ENCODE measurements at places on chromosomes 1 and 21.

DNA sequence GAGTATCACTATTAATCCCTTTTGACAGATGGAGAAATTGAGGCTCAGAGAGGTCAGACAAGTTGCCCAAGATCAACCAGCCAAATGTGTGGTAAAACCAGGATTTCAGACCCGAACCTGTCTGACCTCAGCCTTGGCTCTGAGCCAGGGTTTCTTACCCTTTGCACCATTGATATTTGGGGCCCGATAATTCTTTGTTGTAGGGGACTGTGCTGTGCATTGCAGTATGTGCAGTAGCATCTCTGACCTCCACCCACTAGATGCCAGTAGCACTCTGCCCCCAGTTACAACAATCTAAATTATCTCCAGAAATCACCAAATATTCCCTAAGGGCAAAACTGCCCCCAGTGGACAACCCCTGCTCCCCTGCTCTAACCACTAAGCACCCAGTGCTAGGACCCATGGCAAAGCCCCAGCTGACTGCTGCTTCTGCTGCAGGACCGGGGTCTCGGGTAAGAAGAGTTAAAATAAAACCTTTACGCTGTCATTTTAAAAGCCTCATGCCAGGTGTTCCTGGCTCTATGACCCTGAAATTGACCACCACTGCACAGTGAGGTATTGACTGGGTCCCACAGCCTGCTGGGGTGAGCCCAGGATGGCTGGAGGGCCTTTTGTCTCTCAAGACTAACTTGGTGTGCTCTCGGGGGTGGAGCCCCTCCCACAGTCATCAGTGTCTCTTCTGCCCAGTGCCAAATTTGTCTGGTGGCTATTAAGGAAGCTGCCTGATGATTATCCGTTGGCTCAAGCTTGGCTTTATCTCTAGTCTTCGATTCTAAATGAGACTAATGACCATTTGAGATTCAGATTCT lies 5.6 kb upstream of the MAN1C1 start:
- no peak for DNase-seq

DNA sequence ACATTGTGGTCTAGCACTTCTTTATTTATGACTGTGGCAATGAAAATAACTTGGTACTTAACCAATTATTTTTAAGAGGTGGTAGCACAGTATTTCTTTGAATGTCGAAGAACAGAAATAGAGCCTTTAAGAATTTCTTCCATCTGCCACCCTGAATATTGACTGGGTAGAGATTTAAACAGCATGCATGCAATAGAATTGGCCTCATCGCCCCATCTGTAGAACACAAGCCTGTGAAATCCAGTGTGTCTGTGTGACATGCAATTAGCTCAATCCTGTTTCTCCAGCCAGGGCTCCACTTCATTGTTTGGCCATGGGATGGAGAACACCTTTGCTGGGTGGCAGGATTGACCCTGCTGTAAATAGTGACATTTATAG lies 17.1 kb upstream of the KLHDC8A start:
- no peak for DNase-seq

- DNase-seq: no peak
Observed at GRCh38 chr1:117312453-117313138, 54.7 kb upstream of the MAN1A2 start.

- DNase-seq: no peak
Observed at GRCh38 chr1:193584731-193585239, 398.4 kb upstream of the B3GALT2 start.

DNA sequence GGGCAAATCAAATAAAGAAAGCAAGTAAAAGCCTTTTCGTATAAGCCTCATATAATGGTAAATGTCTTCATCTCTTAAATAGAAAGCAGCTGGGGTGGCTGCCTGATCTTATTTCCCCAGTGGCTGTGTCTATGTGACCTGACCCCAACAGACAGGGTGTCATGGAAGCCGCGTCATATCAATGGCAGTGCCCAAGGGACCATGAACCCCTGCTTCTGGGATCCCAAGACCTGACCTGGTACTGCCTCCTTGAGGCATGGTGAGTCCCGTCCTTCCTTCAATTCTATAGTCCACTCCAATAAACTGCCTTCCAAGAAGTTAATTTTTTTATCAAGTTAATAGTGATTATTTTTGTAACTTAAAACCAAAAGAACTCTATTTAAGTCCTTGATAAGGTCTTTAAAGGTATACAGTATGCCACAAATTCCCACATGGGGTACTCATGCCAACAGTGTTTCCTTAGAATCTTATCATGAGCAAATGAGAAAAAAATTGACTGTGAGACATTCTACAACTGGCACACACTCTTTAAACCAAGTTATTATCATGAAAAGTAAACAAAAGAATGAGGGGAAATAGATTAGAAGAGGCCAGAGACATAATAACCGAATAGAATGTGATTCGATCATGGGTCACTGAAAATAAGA lies 104.6 kb downstream of the ADSS2 start:
- no peak for DNase-seq

- no peak for DNase-seq
Observed at GRCh38 chr1:116855773-116856201, 53.9 kb upstream of the PTGFRN start.

GRCh38 chr1:9826616-9827015 lies 2.9 kb upstream of the CLSTN1 start:
- DNase-seq: no peak

GRCh38 chr1:23562137-23562876 lies 3.0 kb upstream of the ID3 start:
- peak; percentile 65 for DNase-seq

DNA sequence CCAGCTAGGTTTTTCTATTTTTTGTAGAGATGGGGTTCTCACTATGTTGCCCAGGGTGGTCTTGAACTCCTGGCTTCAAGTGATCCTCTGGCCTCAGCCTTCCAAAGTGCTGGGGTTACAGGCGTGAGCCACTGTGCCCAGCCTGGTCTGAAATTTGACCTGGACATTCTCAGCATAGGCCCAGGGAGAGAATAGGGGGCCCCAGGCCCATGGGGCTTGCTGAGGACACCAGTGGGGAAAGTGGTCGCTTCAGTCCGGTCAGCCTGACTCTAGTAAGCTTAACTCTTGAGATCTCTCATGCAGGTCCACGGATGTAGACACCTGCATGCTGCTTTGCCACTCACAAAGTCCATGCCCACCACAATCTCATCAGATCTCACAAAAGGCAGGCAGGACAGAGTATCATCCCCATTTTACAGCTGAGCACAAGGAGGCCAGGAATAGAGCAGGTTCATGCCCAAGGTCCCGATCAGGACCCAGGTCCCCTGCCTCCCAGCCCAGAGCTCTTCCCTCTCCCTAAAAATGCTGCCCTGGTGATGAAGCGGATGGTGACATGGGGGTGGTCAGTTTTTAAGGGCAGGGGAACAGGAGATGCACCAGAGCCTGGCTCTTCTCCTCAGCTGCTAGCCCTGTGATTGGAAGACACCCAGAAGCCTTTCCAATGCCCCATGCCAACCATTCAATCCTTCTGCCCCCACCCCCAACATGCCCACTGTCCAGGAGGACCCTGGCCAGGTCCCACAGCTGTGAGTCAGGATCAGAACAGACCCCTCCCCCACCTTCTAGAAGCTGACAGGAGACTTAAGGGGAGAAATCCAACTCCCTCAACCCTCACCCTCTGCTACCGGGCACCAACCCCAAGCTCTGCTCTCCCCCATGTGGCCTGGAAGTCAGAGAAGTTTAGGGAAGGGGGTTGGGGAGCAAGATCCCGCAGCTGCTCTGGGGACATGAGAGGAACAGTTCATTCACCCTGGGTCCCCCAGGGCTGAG lies 1.8 kb downstream of the FHL3 start:
- peak; percentile 41 for DNase-seq

DNA sequence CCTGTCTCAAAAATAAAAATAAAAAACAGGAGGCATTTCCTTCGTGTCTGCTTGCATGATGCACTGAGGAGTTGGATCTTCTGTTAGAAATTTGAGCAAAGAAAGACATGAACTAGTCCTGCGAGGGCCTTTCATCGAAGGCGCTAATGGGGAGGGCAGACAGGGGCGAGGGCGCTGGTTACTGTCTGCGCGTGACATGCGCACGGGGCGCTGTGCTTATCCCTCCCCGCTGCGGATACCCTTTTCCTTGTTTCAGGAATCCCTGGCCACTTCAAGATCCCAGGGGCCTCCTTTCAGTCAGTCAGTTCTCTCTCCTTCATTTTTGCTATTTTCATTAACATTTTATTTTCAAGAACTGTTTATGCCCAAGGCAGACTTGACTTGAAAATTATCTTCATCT lies 545.8 kb downstream of the KIF26B start:
- DNase-seq: no peak

- DNase-seq: no peak
Observed at GRCh38 chr21:44269090-44269489, 7.4 kb upstream of the DNMT3L start.

DNA sequence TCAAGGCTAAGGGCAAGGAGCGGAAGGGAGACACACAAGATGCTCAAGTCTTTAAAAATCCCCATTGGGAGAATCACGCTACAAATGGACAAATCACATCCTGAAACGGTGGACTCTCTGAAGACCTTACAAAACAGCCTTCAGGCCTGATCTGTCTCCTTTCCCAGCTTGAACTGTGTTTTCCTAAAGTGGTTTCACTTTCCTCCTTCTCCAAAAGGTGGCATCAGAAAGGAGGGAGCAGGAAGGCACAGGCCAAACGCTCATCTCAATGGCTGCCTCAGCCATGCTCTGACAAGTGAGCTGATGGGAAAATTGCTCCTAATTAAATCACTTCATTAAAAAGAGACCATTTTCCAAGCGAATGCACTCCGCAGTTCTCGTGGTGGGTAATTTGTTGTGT lies 47.7 kb downstream of the UTP25 start:
- DNase-seq: no peak

- no peak for DNase-seq
Observed at GRCh38 chr1:46413596-46413985, 19.5 kb downstream of the FAAH start.

DNA sequence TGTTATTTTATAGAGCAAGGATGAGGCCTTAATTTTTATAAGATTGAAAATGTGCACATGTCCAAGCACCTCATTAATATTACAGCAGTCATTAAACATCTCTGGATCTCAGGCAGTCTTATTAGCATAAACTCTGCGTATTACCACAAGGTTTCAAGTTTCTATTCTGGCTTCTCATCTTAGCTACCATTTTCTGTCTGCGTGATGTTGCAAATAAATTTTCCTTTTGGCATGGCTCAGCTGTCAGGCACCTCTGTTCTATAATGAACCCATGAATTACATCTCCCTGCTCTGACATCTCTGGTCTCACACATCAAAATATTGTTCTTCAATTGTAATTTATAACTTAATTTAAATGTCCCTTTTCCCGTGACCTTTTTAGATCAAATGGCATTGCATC lies 156.5 kb downstream of the SLC45A1 start:
- no peak for DNase-seq

DNA sequence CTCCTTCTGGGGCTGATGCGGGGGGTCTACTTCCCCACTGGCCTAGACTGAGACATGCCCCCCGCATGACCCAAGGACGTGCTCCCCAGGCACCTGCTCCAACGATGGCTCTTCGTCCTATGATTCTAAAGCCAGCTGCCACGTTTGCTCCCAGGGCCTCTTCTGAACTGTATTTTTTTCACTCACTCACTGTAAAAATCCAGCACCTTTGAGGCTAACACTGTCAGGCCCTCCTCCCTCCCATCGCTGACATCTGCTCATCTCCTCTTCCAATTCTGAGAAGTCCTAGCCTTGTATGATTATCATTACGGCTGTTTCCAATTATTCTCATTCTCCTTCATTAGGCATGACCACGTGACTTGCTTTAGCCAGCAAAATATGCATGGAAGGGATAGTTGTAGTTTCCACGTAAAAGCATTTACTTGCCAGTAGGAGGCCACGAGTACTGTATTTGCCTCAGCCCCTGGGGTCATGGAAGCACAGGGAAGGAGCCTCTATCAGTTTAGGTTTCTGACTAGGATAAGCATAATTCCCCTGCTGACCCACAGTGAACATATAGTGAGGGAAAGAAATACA lies 19.1 kb upstream of the EDN2 start:
- no peak for DNase-seq

GRCh38 chr1:35305383-35305782 lies 36.9 kb downstream of the ZMYM4 start:
- no peak for DNase-seq

- DNase-seq: no peak
Observed at GRCh38 chr1:167631386-167631935, 1.4 kb downstream of the RCSD1 start.

GRCh38 chr1:118136187-118136941 lies 48.7 kb downstream of the SPAG17 start:
- DNase-seq: no peak

GRCh38 chr21:21199342-21200102 lies 201.3 kb downstream of the NCAM2 start:
- DNase-seq: no peak

- DNase-seq: no peak
Observed at GRCh38 chr1:243253926-243254232, 1.2 kb downstream of the CEP170 start.

- no peak for DNase-seq
Observed at GRCh38 chr1:76939817-76940216, 72.5 kb downstream of the ST6GALNAC5 start.

GRCh38 chr1:235502601-235503402 lies 1.4 kb downstream of the B3GALNT2 start:
- no peak for DNase-seq

DNA sequence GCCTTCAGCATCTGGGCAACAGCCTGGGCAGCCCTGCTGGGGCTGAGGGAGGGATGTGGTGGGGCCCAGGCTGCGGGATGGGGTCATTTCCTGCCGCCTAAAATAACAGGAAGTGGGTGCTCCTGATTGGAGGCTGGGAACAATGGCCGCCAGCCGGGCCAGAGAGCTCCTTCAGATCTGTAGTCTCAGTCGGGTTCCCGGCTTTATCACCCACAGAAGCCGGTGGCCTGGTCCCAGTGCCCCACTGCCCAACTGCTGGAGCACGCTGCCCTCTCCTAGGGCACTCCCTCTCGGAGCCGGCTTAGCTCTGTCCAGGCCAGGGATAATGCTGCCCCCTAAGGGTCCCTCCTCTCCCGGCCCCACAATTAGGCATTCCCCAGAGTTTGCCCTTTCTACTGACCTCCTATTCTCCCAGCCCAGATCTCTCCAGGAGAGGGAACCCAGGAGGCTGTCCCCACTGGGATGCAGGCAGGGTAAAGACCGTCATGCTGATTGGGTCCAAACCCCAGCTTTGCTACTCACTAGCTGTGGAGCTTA lies 5.1 kb downstream of the MAP7D1 start:
- peak; percentile 57 for DNase-seq

DNA sequence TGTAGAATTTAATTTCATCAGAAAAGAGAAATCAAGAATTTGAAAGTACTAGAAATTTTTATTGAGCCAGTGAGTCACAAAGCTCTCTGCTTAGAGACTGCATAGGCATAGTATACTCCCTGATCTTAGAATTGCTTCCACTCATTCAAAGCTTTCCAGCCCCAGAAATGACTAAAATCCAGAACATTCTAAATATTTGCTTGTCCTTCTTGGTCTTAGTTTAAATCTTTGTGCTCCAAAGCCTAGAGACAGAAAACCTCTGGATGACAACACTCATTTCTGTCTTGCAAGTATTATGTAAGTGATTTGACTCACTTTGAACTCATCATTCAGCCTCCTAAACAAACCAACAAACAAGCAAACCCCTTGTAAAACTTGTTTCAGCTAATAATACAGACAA lies 74.2 kb downstream of the PTPRC start:
- DNase-seq: no peak

GRCh38 chr1:111690306-111690617 lies 48.9 kb downstream of the INKA2 start:
- DNase-seq: peak; percentile 3

All from amygdala (tissue), 56 donors.